ENCODE measurements at places on chromosomes 11 and 22.

GRCh38 chr22:39481054-39481453 lies 21.0 kb upstream of the MIEF1 start:
- no peak for DNase-seq

- no peak for DNase-seq
Measured at GRCh38 chr22:49094151-49094550, 733.5 kb downstream of the BRD1 start.

GRCh38 chr22:38460426-38460840 lies 5.4 kb upstream of the KCNJ4 start:
- no peak for DNase-seq

- DNase-seq = no peak
Measured at GRCh38 chr11:117380676-117381075, 53.0 kb downstream of the CEP164 start.

GRCh38 chr11:77027275-77027674 lies 6.9 kb upstream of the B3GNT6 start:
- no peak for DNase-seq

DNA sequence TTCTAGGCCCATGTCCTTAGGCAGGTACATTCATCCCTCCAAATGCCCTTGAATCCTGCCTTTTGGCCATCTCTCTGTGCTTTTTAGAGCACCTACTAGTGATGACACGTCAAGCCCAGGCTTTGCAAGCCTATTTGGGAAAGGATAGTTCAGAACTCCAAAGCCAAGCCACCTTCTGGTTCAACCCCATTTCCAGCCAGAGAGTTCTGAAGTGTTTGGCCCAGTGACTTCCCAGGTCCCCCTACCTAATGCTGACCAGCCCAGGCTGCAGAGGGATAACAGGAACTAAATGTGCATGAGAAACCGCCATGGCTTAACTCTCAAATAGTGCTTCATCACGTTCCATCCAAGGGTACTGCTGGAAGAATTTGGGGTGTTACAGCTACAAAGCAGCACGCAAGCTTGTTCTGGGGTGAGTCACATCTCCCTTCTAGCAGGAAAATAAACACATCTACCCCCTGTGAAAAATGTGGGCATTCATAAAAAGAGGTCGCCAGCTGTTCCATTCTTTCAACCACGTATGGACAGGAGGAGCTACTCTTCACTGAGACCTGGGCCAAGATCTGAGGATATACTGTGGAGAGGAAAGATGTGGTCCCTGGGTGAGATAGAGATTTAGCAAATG lies 2.0 kb upstream of the FXYD6 start:
- DNase-seq = no peak

DNA sequence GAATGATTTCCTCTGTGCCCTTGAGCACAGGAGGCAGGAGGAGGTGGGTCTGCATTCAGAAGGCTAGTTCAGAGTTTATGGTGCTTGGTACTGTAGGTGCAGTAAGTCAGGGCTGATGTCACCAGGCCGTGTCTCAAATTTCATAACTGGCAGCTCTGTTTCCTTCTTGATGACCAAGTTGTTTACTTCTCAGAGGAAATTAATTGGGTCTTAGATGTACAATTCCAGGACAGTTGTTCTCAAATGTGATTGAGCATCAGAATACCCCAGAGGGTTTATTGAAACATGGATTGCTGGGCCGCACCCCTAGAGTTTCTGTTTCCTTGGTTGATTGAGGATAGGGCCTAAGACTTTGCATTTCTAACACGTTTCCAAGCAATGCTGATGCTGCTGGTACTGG lies 6.2 kb downstream of the AMOTL1 start:
- DNase-seq = no peak

- DNase-seq = no peak
Measured at GRCh38 chr11:1736447-1736992, 13.9 kb downstream of the IFITM10 start.

GRCh38 chr22:37817705-37818408 lies 5.3 kb upstream of the GALR3 start:
- peak; percentile 81 for DNase-seq

DNA sequence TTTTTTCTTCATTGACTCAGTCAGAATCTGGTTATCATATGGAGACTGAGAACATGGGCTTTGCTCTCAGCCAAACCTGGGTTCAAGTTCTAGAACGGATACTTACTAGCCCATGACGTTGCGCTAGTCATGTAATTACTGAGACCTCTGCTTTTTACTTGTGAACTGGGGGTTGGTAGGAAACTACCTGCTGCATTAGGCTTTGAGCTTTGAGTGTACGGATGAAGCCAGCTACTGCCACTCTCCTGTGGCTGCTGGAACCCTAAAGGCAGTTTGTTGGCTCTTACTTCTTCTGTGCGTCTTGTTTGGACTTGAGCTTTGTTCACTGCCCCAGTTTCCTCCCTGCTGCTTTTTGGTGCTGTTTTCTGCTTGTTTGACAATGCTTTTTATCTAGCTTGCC lies 18.1 kb downstream of the PPP6R2 start:
- no peak for DNase-seq

- no peak for DNase-seq
Measured at GRCh38 chr22:38649841-38650522, 6.2 kb downstream of the FAM227A start.

DNA sequence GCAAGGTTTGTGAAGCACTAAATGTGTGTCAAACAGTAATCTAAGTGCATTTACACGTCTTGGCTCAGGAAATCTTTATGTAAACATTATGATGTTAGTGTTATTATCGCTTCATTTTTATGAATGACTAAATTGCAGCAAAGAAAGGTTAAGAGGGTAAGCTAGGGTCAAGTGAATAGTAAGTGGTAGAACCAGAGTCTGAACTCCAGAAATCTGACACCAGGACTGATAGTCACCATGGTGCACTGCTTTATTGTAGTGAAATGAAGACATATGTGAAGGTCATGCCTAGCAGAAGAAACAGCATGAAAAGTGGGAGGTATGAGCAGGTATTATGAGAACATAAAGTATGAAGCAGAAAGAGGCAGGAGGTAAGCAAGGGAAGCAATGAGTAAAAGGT lies 368.7 kb upstream of the TENM4 start:
- DNase-seq = no peak

- no peak for DNase-seq
Measured at GRCh38 chr11:70473873-70474690, 75.8 kb downstream of the CTTN start.

- DNase-seq = no peak
Measured at GRCh38 chr11:102263379-102264003, 53.8 kb upstream of the BIRC3 start.

GRCh38 chr11:67158221-67158620 lies 39.2 kb downstream of the KDM2A start:
- no peak for DNase-seq

DNA sequence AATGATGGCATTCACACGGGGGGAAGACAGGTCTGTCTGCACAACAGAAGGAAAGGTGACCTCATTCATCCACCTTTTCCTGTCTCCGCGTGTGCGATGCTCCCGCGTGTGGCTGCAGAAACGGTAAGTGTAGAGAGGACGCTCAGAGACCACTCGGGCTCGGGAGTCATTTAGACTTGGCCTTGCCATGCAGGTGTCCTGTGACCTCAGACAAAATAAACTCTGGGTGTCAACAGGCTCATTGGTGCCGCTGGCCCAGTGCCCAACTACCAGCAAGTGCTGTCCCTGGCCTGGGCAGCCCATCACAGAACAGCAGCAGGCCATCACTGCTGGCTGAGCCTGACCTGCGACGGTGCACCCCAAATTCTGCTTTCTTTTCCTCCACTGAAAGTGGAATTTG lies 48.1 kb upstream of the ARFGAP3 start:
- DNase-seq = no peak

DNA sequence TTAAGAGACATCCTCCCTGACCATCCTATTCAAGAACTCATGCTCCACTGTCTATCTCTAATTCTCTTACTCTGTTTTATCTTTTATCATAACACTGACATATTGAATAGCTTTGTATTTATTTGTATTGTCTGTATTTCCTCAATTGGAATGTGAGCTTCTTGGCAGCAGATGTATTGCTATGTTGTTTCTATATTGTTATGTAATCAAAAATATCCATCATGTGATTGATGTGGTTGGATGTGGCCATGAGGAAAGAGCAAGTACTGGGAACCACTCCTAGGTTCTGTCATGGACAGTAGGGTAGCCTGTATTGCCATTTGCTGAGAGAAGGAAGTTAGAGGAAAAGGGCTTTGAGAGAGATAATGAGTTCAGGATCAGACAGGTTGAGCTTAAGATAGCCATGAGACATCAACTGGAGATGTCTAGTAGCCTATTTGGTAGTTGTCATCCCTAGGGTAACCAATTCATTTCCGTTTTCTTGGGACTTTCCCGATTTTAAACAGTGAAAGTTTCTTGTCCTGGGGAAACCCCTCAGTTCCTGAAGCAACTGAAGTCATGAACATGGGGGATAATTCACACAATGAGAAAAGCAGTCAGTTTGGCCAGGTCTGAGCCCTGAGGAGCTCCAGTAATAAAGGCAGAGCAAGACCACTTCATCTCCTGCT lies 404.5 kb downstream of the INSC start:
- no peak for DNase-seq

DNA sequence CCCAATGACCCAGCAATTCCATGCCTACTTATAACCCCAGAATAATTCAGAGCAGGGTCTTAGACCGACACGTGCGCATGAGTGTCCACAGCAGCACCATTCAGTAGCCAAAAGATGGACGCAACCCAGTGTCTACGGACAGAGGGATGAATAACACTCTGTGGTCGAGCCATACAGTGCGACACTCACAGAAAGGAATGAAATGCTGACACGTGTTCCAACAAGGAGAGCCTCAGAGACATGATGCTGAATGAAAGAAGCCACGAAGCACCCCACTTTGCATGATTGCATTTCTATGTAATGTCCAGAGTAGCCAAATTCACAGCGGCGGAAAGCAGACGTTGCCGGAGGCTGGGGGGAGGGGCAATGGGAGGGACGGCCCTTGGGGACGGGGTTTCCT lies 134.4 kb downstream of the CTTN start:
- no peak for DNase-seq

DNA sequence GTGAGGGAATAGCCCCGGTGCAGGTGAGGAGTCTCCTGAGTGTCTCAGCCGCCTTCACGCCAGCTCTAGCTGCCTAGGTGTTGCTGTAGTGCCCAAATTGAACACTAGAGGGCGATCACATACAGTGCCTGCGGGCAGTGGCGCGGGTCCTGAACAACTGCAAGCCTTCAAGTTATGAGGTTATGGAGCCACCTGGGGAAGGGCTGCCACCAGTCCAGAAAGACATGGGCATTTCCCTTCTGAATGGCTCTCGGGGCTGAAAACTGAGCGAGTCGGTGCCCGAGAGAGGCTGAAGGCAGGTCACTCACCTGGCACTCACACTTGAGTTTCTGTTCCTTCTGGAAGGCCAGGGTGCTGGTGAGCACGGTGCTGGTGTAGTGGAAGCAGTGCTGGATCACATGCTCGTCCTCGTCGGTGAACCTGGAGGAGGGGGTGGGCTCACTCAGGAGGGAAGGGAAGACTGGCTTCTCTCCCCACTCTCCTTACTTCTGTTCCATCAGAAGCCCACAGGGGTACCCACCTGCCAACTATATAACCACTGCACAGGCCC lies 88.4 kb downstream of the PDE2A start:
- DNase-seq = peak; percentile 25

DNA sequence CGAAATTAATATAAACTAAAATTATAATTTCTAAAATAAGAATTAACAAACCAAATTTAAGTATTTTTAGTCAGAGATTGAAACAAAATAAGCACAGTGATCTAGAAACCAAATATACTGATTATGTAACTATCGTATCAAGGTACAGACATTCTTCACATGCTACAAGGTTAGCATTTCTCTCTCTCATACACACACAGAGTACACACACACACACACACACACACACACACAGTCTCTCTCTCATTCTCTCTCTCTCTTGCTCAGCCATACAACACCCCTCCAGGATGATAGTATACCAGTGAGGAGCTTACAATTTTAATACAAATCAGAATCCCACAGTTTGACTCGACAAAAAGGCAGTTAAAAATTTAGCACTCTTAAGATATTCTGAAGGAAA lies 66.0 kb downstream of the RDX start:
- no peak for DNase-seq

DNA sequence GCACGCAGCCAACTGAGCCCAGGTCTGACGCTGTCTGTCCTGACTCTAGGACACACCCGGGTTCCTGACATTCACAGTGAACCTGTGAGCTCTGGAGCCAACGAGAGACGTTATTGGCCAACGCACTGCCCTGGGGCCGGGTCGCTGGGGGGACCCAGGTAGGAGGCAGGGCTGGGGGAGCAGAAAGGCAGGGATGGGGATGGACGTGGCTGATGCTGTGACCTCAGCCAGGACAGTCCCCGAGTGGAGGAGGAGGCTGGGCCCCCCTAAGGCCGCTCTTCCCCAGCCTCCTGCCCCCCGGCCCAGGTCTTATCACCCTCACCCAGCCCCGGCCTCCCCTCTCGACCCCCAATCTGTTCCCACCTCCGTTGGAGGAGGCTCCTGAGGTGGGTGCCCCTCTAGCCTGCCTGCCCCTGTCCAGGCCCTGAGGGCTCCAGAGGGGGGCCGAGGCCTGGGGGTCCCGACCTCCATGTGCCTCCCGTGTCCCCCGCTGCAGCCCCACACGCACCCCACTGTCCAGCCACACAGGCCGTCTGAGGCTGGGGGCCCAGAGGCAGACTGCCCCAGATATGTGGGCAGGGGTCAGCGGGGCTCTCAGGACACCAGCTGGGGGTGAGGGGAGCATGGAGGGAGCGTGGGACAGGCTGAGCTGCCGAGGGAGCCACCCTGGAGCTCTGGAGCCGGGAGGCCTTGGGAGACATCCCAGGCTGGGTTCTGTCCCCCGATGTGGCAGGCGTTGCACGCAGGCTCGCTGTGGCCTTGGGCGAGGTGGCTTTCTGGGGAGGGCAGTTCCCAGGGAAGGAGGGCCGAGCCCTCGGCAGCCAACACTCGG lies 29.2 kb upstream of the MUC5AC start:
- no peak for DNase-seq

- DNase-seq = no peak
Measured at GRCh38 chr11:119754199-119754598, 25.2 kb upstream of the NECTIN1 start.

DNA sequence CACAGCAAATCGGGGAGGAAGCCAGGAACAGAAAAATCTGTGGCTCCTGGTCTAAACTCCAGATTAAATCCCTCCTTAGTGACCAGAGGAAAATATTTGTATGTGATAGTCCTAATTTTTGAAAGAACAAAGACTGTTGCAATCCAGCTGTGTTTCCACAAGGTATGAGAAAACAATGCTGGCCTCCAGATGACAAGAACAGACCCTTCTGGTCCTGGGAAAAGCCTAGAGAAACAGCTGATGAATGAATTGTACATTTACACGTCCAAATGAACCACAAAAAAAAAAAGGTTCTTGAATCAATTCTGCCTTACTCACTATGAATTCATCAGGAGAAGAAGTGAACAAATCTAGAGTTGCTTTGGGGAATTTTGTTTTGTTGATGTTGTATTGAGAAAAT lies 63.7 kb downstream of the ETS1 start:
- no peak for DNase-seq

All from CD8-positive, alpha-beta T cell (primary cell).